GM18507 (cell line): ENCODE measurements at places on chromosomes 4 and X.
A peak's percentile ranks its signal among the peaks of the same experiment; 100 is the strongest.

DNA sequence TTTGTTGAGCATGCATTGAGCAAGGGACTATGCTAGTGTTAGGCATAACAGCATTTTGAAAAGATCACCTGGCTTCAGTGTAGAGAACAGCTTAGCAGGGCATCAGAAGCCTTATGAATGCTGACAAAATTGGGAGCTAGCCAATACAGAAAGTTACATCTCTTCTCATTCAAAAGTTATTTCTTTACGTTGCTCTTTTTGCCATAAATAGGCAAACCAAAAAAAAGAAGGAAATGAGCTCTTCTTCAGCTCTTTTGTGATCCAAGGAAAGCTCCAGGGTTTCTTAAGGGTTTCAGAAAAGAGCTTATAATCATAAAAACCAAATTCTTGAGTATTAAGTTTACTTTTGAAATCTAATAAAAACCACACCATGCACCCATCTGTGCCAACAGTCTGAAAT is 35.2 kb upstream of the LNX1 start:
- DNase-seq: no peak

DNA sequence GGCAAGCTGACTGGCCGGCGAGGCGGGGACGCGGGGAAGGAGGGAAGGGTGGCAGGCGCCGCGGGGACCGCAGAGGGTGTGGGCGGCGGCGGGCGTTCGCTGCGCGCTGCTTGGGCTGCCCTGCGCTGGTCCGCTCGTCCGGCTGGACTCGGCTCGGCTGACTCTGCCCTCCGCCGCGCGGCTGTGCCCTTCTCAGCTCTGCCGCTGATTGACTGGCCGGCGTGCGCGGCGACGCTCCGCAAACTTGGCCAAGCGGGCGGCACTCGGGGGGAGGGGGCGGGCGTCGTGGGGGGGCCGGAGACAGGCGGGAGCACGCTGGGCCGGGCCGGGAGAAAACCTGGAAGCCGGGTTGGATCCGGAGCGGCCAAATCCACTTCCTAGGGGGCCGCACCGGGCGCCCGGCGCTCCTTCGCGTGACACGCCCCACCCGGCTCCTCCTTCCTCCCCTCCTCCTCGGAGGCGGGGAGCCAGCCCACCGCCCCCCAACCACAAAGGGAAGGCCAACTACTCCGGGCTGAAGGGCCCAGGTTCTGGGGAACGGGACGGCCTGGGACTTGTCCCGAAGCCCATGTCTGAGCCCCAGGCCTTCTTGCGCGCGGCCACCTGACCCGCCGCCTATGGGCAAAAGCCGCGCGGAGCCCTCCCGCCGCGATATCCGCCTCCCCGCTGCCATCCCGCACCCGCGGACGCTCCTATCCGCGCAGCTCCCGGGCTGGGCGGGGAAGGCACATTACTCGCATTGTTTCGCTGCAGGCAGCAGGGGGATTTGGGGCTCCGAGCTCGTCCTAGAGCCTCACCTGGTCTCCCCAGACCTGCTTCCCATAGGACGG is at the start of gene GPC4:
Gene GPC4, minus strand, starts transcription at position 214 of the 830 bp plus-strand sequence. CDS start 524 bp downstream, outside the sequence.
- no peak for DNase-seq

- DNase-seq: no peak
These were observed 293.3 kb upstream of the TBX22 start for GRCh38 chrX:79721234-79721633.

- DNase-seq: no peak
These were observed 124.8 kb upstream of the SLIT2 start for GRCh38 chr4:20126906-20127305.

DNA sequence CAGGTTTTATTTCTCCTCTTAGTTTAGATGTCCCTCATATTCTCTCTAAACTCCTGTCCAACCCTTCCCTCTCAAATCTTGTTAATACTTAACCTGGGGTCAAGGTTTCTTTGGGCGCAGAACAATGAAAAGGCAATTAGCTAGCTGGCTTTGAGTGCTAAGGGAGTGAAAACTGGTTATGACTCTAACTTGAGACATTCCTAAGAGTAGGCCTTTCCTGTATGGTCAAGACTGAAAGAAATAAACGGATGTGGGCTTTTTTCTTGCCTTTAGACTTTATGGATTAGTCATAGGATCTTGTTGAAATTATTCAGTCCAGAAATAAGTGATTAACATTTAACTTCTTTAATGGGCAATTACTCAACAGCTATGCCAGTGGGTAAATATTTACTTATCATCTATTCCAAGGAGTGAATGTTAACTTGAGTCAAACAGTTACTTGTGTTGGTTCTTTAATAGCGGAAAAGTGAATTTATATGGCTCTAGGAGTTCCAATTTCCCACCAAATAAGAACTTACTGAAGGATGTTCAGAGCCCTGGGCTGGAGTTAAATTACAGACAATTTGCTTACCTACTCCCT is 141.7 kb upstream of the SCML1 start:
- DNase-seq: no peak

DNA sequence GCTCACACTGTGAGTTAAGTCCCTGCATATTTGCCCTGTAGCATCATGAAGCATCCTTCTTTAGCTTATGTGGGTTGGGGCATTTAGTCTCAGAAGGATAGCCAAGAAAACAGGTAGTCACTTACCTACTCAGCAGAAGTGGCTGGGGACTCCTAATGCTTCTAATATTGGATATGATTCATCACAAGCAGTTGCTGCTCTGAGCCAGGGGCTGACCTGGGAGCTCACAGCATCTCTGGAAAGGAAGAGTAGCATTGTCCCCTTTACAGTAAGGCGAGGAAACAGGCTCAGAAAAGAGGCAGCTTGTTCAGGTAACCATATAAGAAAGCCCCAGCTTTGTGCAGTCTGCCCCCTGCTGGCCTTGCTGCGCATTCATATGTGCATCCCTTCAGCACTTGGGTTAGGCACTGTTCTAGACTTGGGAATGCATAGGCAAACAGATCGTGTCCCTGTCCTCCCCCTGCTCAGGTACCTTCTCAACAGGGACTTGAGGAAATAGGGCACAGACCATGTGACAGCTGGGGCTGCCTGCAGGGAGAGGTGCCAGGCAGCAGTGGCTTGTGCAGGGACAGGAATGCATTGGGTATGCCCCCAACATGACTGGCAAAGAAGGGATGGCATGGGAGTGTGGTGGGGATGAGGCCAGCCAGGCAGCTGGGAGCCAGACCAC is 35.7 kb upstream of the TBC1D14 start:
- DNase-seq: peak; percentile 38

DNA sequence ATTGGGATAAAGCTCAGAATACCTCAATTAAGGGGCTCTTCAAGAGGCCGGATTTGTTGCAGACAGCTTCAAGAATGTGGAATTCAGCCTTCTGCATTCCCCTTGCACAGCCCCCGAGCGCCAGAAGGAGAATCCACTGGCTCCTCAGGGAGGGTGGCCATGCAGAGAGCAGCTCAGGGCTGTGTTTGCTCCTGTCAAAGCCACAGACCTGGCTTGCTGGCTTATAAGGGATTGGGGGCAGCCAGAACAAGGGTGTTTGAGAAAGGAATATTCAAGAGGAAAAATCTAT is 36.8 kb downstream of the ING2 start:
- DNase-seq: no peak

DNA sequence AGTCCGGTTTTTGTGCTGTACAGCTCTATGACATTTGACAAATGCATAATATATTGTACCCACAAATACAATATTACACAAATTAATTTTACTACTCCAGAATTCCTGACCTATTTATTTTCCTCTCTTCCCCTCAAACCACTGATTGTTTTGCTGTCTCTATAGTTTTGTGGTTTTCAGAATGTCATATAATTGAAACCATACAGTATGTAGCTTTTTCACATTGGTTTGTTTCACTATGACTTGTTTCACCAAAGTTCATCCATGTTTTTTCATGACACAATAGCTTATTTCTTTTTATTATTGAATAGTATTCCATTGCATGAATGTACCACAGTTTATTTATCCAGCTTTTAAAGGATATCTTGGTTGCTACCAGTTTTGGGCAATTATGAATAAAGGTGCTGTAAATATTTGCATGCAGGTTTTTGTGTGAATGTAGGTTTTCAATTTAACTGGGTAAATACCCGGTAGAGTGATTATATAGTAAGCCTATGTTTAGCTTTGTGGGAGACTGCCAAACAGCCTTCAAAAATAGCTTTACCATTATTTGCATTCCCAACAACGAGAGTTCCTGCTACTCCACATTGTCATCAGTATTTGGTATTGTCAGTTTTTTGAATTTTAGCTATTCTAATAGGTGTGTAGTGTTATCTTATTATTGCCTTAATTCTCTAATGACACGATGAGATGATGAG is 25.9 kb downstream of the RNF175 start:
- no peak for DNase-seq

GRCh38 chr4:44553180-44553579 is 98.2 kb downstream of the YIPF7 start:
- DNase-seq: no peak

DNA sequence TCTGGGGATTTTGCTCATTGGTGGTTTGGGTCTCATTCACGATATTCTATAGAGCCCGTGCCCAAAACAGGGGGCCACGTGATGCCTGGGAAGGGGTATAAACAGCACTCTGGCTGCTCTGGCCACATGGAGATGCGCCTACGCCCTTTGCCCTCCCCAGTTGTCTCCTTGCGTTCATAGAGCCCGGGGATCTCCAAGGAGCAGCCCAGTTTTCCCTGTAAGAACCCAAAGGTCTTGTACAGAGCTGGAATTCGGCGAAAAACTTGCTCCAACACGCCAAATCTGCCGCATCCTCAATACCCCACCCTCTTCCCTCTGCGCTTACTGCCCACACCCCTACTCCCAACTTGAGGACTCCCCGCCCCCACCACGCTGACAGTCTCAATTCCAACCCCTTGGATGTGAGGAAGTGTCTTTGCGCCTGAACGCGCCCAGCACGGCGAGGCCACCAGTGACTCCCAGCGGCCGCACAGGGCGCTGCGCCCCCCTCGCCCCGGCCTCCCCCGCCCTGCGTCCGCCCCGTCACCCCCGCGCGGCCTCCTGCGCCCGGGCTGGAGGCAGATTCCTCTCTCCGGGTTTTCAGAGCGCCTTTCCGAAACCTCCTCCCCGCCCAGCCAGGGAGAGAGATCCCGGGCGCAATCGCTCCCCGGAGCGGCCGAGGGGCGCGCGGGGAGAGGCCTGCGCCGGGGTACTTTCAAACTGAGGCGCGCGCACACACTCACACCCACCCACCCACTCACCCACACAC is at the start of gene NHS:
Gene NHS, plus strand, starts transcription at position 582 of the 748 bp plus-strand sequence. CDS start 558 bp downstream, outside the sequence.
- no peak for DNase-seq

GRCh38 chr4:40721730-40722171 is 28.0 kb upstream of the NSUN7 start:
- no peak for DNase-seq

GRCh38 chrX:101925733-101926132 is 6.1 kb downstream of the ZMAT1 start:
- no peak for DNase-seq
